ENCODE measurements at places on chromosomes 5 and 9.

- DNase-seq = peak; percentile 25
These were observed 8.0 kb downstream of the NUDT2 start for GRCh38 chr9:34337403-34337802.

- no peak for DNase-seq
These were observed 70.5 kb downstream of the DMRT2 start for GRCh38 chr9:1120500-1121165.

GRCh38 chr5:4963265-4963664 is 176.9 kb upstream of the ADAMTS16 start:
- DNase-seq = no peak

DNA sequence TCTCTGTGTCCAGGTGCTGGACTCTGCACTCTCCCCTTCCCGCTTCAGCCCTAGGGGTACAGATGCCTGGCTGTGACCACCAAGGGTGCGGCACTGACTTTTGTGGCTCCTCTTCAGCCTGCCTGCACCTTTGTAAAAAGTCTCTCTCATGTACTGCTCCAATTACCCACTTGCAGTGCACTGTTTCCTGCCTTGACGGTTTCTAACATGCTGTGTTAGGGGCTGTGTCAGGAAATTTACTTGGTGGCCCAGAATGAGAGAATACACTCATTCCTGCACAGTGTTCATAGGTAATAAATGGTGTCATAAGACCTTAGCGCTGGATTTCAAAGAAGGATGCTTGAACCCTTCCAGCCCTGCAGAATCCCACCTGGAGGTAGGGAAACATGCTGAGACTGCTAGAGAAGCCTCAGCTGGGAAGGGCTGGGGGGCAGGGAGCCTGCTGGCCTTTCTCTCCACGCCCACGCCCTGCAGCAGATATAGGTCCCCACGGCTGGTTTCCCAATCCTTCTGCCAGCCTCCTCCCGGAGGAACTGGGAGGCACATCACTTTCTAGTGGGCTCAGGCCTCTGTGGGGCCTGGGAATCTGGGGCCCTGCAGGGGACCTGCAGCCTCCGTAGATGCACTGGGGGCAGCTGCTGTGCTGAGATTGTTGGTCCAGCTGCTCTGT is 17.6 kb upstream of the HRH2 start:
- no peak for DNase-seq

DNA sequence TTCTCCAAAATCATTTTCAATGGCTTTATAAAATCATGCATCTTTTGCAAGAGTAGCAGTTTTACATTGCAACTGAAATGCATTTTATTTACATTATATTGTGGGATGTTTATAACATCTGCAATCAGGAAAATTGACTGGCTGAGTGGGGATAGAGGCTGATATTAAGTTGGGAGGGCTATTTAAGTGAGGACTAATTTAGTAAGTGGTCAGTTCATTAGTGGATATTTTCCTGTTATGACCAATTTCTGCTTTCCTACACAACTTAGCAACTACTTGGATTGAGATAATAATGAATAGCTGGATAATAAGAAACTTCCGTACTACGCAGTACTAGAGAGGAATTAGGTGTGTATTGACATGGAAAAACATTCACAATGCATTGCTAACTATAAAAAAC is 92.9 kb upstream of the SSBP2 start:
- no peak for DNase-seq

- DNase-seq = no peak
These were observed 10.6 kb upstream of the PPP2R2B start for GRCh38 chr5:146889169-146889568.

DNA sequence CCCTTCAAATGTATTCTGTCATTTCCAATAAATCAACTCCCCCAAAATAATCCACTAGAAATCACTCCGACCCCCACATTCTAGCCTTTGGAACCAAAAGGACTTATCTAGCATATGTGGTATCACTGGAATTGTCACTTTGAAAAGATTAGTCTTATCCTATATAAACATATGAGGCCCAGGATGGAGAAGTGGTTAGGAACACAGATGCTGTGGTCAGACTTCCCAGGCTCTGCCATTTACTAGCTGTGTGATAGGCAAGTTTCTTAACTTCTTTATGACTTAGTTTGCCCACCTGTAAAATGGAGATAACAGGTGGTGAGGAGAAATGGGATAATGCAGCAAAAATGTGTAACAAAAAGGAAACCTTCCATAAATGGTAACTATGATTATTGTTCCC is 62.0 kb upstream of the GLRX start:
- no peak for DNase-seq

DNA sequence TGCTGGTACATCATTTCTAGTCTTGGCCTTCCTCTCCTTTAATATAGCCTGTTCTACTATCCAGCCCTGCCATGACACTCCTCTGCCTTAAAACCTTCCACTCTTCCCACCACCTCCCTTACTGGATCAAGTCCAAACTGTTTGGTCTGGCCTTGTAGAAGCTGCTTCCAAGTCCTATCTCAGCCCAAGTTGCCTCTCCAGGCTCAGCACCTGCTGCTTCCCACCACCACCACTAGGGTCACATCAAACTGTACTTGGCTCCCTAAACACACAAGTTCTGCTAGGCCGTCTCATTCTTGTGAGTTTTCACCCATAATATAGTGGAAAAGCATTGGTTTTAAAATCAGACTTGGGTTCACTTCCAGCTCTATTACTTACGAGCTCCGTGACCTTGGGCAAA is 1.4 kb downstream of the NDUFA8 start:
- peak; percentile 75 for DNase-seq

DNA sequence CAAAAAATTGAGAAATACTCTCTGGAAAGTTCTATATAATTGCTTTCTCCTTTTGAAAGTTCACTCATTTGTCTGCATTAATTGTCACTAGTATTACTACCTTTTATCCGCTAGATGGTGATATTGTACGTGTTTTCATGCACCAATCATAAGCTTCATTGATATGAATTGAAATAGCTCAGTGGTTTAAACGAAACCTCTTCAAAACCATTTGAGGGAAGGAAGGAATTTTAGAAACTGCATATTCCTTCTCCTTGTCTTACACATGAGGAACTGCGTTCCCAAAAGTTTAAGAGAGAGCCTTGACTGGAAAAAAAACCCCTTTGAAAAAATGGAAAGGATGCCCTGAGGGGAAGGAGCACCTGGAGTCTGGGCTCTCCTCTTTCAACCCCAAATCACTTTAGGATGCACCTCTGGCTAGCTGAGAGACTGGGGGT is 98.6 kb downstream of the YTHDC2 start:
- peak; percentile 57 for DNase-seq

All from hematopoietic multipotent progenitor cell treated with erythropoietin and hydrocortisone succinate and interleukin-3 and kit ligand, for 15 days (in vitro differentiated cells).